ENCODE measurements at places on chromosomes 4 and X. TPM values are rescaled to one million over a fixed set of nuclear protein-coding genes. Genes with fewer than 3 reads are reported as not detected.

DNA sequence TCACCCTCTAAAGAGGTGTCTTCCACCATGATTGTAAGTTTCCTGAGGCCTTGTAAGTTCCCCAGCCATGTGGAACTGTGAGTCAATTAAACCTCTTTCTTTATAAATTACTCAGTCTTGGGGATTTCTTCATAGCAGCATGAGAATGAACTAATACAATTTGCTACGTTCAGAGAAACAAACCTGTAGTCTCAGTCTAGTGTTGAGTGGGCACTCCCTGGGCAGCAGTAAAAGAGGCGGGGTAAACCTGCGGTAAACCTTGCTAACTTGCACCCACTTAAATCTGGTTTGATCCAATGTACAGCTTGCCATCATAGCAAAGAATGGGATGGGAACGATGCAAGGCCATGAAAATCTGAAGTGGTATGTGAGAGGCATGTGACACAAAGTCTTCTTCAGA is 22.4 kb downstream of the GRXCR1 start:
- no peak for DNase-seq

Gene FAM47C
- total RNA-seq: not detected

Gene CYBB
- 2.3 TPM for total RNA-seq

Gene IL15
- 4.7 TPM for total RNA-seq

Gene FRAS1
- total RNA-seq: not detected

Gene CENPVL3
- not detected for total RNA-seq
